Activated CD4-positive, alpha-beta T cell treated with anti-CD3 and anti-CD28 coated beads, Interleukin-2, amount 50 U/mL, for 4 hours (primary cell): ENCODE measurements at places on chromosomes 7 and 10.

DNA sequence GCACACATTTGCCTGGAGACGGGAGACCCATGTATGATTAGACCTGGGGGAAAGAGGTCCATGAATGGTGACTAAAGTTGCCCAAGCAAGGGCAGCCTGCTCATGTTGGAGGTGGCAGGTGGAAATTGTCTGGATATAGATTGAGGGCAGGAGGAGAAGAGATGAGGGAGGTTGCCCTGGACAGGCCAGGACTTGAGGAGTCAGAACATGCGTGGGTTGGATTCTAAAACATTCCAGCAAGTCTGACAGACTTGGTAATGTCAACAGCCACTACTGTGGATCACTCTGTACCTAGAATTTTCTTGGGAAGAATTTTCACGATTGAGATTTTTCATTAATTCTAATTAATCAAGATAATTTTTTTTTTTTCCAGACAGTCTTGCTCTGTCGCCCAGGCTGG is 19.1 kb upstream of the SVOPL start:
- DNase-seq = no peak

- no peak for DNase-seq
Measured at GRCh38 chr7:46244757-46245156, 323.7 kb upstream of the IGFBP3 start.

GRCh38 chr7:21944616-21945453 is 864 bp downstream of the CDCA7L start:
- no peak for DNase-seq

- no peak for DNase-seq
Measured at GRCh38 chr7:20307119-20307518, 23.6 kb upstream of the ITGB8 start.

DNA sequence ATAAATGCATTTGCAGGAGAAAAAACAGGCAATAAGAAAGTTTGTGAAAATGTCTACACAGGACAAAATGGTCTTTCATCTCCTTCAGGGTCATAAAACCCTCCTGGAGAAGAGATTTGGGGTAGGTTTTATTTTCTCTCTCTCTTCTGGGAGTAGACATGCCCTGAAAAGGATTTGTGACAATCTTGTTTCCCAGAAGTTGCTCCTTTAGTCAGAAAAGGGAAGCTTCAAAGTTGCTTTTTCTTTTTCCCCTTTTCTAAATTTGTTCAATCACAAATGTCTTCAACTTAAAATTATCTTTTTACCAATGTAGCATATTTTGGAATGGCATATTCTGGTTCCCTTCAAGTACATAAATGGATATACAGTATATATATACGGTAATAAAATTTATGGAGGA is 9.4 kb upstream of the ANKRD22 start:
- DNase-seq = no peak

GRCh38 chr10:8375137-8375536 is 320.6 kb downstream of the GATA3 start:
- DNase-seq = no peak

DNA sequence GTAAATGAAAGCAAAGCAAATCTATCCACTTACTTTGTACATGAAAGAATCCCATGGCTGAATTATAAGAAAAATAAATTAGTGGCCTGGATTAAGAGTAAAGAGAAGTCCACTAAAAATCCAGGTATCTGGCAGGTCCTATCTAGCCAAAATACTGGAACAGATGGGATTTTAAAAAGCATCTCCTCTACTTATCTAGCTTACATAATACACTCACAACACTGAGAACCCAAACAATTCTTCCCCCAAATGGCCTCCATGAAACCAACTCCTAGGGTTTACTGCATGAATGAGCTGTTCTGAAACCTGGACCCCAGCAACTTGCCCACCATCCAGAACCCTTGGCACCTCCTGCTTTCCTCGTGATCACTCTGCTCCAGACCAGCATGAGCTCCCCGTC is 61.3 kb downstream of the AFAP1L2 start:
- DNase-seq = no peak

DNA sequence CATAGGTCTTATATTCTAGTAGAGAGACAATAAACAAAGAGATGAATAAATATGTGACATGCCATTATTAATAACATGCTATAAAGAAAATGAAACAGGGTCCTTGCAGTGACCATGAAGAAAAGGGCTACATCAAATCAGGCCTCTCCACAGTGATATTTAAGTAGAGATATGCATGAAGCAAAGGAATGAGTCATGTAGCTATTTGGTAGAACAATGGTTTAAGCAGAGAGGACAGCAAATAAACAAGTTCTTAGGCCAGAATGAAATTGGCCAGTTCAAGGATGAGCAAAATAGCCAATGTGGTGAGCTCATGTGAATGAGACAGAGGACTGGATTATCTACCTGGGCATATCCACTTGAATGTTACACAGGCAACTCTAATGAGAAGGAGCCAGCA is 172.2 kb upstream of the FERD3L start:
- DNase-seq = no peak

DNA sequence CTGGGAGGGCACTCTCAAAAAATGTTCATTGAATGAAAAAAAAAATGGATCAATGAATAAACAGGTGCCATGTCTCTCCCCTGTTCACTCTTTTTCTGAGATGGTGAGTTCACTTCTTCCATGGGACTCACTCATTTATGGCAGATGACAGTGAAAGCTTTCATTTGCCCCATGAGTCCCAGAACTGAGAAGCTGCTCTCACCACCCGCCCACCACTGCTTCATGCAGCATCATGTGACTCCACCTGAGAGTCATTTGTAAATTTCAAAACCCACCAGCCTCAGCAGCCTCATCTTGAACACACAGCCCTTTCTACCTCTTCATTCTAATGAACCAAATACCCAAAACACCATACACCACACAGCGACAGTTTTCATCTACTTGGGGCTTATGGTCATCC is 64.9 kb downstream of the SCRN1 start:
- no peak for DNase-seq

DNA sequence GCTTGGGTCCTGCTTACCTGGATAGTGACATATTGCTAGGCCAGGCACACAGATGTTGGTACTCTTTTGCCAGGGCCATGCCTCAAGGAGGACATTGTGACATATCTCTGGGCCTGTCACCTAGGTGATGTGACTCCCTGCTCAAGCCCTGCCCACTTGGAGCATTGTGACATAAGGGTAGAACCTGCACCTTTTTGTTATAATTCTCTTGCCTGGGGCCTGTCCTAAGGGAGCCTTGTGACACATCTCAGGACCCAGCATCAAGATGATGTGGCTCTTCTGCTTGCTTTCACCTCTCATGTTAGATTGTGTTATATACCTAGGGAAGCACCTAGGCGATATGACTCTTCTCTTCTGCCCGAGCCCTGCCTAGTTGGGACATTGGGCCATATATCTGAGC is 57.4 kb downstream of the ZNF736 start:
- DNase-seq = no peak

GRCh38 chr10:1411956-1412355 is 325.4 kb downstream of the ADARB2 start:
- DNase-seq = no peak

- no peak for DNase-seq
Measured at GRCh38 chr7:111982133-111982532, 224.1 kb downstream of the DOCK4 start.

DNA sequence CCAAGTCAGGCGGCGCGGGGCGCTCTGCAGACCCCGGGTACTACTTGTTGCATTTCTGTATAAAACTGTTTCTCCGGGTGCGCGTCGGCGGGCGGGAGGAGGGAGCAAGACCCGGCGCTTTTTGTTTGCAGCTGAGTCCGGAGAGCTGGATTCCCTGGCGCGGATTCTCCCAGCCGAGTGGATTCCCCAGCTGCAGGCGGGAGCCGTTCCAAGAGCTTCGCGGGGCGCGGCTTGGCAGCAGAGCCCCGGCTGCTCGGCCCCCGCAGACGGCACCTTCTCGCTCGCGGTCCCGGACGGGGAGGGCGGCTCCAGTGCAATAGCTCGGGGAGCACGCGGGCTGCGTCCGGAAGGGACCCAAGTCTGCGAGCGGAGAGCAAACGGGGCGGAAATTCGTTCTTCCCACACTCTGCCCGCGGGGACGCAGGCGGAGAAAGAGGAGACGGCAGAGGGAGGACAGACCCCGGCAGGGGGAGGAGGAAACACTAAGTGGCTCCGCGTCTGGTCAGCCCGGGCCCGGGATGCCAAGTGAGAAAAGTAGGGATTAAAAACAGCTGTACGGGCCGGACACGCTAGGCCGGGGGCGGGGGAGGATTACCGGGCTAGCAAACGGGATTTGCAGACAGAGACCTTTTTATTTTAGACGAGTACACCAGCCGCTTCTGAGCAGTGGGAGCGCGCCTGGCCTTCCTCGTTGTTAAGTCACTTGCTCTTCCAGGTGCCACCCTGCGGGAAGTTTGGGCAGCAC is at the start of gene TRIL:
Gene TRIL, minus strand, starts transcription at position 96 of the 745 bp plus-strand sequence. CDS start 284 bp downstream, outside the sequence.
- DNase-seq = no peak

DNA sequence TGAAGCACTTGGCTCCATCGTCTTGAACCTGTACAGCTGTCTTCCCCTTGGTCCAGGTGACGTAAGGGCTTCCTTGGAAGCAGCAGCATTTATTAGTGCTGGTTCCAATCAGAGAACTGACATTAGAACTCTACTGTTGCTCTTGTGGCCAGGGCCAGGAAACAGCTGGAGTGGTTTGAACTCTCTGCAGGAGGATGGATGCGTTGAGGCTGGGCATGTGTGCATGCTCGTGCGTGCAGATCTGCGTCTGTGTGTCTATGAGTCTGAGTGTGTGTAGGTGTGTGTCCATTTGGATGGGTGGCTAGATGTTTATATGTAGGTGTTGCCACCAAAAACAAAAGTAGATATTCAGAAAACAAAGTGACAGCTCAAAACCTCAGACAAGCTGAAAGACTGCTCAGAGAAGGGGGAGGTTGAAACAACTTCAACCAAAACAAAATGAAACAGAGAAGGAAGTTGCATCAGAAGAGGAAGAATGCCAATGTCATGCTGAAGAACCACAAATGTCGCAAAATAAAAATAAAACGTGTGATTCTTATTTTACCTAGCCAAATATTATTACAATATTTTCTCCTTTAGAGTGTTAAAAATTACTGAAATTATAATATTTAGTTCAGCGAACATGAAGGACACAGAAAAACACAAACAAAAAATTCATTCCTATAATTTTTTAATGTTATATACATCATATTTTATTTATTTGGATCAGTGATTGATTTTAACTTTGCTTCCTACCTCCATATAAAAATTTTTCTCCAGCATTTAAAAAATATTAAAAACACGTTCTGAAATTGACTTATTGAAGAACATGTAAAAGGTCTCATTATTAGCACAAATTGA is 96.1 kb upstream of the MKLN1 start:
- DNase-seq = peak; percentile 18

- DNase-seq = no peak
Measured at GRCh38 chr10:19936289-19936688, 120.1 kb downstream of the PLXDC2 start.

GRCh38 chr7:116211006-116211912 is 920 bp downstream of the TES start:
- peak; percentile 73 for DNase-seq

- DNase-seq = no peak
Measured at GRCh38 chr10:106251573-106251972, 912.9 kb downstream of the SORCS1 start.

GRCh38 chr10:85851325-85851724 is 515.3 kb downstream of the GRID1 start:
- no peak for DNase-seq

DNA sequence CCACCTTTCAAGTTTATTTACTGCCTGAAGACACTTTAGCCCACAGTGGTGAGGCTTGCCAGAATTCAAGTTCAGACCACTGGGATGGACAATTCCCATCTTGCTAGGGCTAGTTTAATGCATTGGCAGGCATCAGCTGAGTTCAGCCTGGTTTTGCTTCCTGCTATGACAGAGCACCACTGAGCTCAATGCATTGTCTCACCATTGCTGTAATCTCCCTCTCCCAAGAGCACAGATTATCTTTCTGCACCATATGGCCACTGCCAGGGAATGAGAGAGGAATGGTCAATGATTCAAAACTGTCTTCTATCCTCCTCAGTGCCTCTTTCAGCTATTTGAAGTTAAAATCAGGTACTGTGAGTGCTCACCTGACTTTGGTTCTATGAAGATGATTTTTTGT is 160.8 kb downstream of the XPNPEP1 start:
- DNase-seq = no peak

GRCh38 chr7:107318523-107319160 is 149.8 kb downstream of the HBP1 start:
- DNase-seq = no peak

GRCh38 chr10:117442521-117442920 is 67.3 kb upstream of the PDZD8 start:
- no peak for DNase-seq

GRCh38 chr10:95389982-95390381 is 99.2 kb upstream of the PDLIM1 start:
- no peak for DNase-seq

GRCh38 chr10:92011560-92012214 is 88.1 kb downstream of the BTAF1 start:
- DNase-seq = no peak

DNA sequence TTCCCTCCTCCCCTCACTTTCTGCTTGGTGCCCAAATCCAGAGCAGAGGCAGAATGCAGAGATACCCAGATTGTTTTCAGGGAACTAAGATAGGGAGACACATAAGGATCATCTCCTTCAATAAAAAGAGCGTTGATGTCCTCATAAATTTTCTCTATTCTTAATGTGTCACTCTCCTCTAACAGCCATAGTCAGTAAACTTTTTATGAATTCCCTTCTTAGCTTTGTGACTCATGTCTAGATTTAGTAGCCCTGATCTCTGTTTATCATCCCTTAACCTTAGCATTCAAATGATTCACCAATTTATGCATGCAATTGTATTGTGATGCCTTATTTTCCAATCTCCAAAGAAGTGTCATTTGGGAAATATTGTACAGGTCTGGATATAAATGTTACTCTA is 995.5 kb upstream of the C7orf33 start:
- DNase-seq = no peak

- DNase-seq = no peak
Measured at GRCh38 chr7:40419806-40420205, 285.0 kb downstream of the SUGCT start.

DNA sequence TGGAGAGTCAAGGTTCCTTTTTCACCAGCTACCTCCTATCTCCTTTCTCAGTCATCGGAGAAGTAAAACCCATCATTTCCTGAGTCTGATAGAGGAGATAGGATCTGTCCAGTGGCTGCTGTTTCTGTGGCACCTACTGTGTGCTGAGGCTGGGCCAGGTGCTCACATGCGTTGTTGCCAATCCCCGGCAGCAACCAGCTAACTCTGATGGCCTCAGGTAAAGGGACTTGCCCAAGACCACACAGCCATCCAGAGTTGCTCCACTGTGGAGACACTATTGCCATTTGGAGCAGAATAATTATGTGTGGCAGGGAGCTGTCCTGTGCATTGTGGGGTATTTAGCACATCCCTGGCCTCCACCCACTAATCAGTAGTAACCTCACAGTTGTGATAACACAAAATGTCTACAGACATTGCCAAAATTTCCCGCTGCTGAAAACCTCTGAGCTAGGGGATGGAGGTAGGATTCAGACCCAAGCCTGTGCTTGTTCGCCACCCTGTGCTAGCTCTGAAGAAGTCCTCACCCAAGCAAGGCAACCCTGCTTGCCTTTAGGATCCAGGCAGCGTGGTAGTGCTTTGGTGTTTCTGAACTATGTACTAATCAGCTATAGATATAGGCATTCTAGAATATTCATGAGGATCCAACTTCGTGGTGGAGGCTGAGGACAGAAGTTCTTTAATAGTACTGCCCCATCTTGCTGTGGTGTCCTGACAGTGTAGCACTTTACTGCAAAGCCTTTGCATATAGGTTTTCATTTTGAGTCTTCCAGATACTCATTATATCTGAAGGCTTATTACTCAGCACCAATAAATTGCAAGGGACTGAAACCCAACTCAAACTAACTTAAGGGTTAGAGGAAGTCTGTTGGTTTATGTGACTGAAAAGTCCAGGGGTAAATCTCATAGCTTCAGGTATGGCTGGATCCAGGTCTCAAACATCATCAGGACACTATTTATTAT is 164.6 kb downstream of the GRK5 start:
- no peak for DNase-seq

- no peak for DNase-seq
Measured at GRCh38 chr7:80410081-80410480, 101.8 kb downstream of the GNAT3 start.
